Activated CD4-positive, alpha-beta T cell treated with anti-CD3 and anti-CD28 coated beads for 36 hours (primary cell): ENCODE measurements at places on chromosomes 7 and 10. TPM values are rescaled to one million over a fixed set of nuclear protein-coding genes. Genes with fewer than 3 reads are reported as not detected.

Gene HHEX
- total RNA-seq = 0.11 TPM

Gene MALSU1
- total RNA-seq = 97.7 TPM

Gene ZNF3
- 18.8 TPM for total RNA-seq

Gene SYT15B
- total RNA-seq = 0.12 TPM

Gene ASB10
- total RNA-seq = not detected

Gene SCIN
- 0.64 TPM for total RNA-seq

Gene FEZF1
- total RNA-seq = not detected

Gene ARHGAP12
- 6.4 TPM for total RNA-seq

Gene ACSL5
- total RNA-seq = 32.1 TPM

Gene TCERG1L
- 0.21 TPM for total RNA-seq

Gene CRHR2
- not detected for total RNA-seq

Gene TAS2R3
- total RNA-seq = 0.69 TPM

Gene HOXA2
- not detected for total RNA-seq

Gene TRIM4
- 25.7 TPM for total RNA-seq

Gene MCU
- total RNA-seq = 16.0 TPM

Gene FOXP2
- total RNA-seq = not detected
